ENCODE measurements at places on chromosomes 2 and 18. TPM values are rescaled to one million over a fixed set of nuclear protein-coding genes. Genes with fewer than 3 reads are reported as not detected.

- no peak for DNase-seq
Observed at GRCh38 chr2:133039531-133039930, 369.5 kb upstream of the LYPD1 start.

- peak; percentile 48 for DNase-seq
Observed at GRCh38 chr2:105882920-105883435, 138.3 kb downstream of the NCK2 start.

Gene PLCL1
- 3.7 TPM for total RNA-seq

Gene GPATCH11
- 7.6 TPM for total RNA-seq
